Umbilical cord (tissue), 2 donors: ENCODE measurements at places on chromosomes 4 and X. TPM values are rescaled to one million over a fixed set of nuclear protein-coding genes. Genes with fewer than 3 reads are reported as not detected.

TMPRSS11D gene
- 16.6 TPM for total RNA-seq

LINC00632 gene
- 36.6 TPM for total RNA-seq

P2RY4 gene
- total RNA-seq: 0.48 TPM

GRCh38 chrX:47285836-47286320 lies 53.1 kb downstream of the USP11 start:
- DNase-seq: no peak

GRCh38 chrX:11484290-11484689 lies 181.4 kb downstream of the ARHGAP6 start:
- DNase-seq: no peak

DNA sequence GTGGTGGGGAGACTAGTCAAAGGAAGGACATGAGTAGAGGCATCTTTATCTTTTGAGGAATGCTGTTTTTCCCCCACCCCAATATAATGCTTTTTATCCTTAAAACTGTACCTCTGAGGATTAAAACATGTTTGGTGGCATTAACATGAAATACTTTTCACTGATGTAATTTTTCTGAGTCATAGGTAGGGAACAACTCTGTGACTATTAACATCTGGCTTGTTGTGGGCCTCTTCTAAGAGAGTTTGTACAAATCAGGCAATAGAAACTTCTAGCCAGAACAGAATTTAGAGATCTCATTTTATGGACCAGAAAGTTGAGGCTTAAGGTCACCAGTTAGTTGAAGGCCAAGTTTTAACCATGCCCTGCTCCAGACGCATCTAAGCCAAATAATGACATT lies 207.6 kb downstream of the SOX3 start:
- DNase-seq: no peak

GRCh38 chr4:74624351-74625151 lies 169.8 kb downstream of the BTC start:
- DNase-seq: peak; percentile 37

DNA sequence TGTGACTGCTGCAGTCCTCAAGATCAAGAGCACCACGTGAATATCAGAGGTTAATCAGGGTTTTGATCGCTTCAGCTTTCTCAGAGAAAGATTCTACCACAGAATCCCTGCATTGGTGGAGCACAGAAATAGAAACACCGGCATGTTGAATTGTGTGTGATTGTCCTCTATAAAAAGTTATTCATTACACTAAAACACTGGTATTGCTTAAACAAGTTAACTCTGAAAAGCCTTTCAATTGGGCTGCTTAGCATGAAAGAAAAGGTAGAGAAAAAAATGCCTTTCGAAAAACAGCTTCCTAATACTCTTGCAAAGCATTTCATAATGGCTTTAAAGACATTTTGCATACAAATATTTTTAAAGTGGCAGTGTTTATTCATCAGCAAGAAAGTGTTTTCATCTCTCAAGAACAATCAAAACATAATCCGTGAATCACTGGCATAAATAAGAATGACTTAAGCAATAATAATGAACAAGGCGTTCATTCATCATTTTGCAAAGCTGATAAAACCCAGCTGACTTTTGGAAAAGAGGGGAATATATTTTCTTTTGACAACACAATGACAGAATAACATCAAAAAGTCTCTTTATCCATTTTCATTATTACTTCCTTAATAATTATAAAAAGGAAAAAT lies 61.1 kb downstream of the HELT start:
- no peak for DNase-seq

DNA sequence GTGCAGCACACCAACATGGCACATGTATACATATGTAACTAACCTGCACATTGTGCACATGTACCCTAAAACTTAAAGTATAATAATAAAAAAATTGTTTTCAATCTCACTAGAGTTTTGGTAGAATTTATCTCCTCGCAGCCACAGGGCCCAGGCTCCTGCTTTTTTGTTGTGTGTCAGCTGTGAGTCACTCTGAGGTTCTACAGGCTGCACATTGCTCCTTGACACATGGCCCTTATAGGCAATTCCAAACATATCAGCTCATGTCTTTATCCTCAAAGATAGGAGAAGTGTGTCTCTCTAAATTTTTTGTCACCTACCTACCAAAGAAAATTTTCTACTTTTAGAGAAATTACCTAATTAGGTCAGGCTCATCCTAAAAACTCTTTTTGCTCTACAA lies 252.1 kb upstream of the ADGRL3 start:
- DNase-seq: no peak

DNA sequence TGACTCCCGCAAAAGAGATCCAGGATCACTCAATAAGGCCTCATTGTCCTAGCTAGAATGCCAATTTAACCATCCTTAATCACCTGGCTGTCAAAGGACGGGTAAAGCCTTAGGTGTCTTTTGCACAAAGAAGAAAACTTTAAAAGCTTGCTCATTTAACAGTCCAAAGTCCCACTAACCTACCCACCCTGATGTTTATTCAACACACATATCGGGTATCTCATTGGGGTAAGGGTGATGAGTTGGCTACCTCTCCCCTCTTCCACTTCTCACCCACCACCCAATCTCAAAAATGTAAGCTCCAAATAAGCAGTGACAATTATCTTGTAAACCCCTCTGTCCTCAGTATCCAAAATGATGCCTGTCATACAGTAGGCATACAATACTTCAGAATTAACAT lies 988 bp upstream of the SRD5A3 start:
- DNase-seq: no peak

- DNase-seq: no peak
Measured at GRCh38 chrX:66232296-66232695, 68.2 kb downstream of the HEPH start.
